ENCODE measurements at places on chromosomes 12 and 14.
A peak's percentile ranks its signal among the peaks of the same experiment; 100 is the strongest.

DNA sequence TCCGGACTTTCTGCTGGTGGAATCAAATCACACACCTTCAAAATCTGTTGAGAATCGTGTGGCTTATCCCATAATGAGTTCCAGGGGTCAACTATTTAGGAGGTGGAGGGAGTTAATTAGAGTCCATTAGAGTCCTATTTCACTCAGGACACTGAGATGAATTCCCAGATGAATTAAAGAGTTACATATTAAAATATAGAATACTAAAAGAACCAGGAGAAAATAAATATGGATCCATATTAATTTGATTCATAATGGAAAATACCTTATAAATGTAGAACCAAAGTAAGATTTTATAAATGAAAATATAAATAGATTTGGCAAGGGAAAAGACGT is 44.6 kb upstream of the C14orf132 start:
- DNase-seq: no peak

DNA sequence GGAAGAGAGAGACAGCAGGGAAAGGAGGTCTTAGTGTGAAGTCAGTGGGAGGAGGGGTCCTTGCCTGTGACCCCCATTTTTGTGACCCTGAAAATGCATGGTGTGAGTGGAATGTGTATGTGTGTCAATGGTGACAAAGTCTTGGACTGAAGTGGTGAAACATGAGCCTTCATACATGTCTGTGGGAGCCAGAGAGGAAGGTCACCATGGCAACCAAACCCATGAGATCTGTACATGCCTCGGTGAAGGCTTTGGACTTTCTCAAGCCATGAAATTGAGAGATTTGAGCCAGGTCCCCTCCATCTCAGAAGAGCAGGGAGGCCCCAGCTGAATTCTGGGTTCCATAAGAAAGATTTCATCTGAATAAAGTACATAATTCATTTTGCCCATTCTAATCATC is 108.7 kb downstream of the TTC8 start:
- DNase-seq: no peak

DNA sequence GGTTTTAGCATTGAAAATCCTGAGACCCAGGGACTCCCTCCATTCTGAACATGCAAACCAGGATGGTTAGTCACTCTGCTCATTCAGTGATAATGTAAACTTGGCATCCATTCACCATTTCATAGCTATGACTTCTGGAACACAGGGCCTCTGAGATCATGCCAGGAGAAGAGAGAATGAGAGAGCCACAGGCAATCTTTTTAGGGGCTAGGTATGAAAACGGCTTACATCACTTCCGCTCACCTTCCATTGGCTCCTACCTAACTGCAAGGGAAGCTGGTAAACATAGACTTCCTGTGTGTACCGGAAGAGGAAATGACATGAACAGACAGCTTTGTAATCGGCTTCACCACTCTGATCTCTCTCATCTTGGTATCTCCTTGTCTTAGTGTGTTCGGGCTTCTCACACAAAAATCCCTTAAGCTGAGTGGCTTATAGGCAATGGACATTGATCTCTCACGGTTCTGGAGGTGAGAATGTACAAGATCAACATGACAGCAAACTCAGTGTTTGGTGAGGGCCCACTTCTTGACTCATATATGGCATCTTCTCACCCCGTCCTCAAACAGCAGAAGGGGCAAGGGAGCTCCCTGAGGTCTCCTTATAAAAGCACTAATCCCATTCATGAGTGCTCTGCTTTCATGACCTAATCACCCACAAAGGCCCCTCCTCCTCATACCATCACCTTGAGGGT is 465.9 kb upstream of the TBX3 start:
- DNase-seq: no peak

DNA sequence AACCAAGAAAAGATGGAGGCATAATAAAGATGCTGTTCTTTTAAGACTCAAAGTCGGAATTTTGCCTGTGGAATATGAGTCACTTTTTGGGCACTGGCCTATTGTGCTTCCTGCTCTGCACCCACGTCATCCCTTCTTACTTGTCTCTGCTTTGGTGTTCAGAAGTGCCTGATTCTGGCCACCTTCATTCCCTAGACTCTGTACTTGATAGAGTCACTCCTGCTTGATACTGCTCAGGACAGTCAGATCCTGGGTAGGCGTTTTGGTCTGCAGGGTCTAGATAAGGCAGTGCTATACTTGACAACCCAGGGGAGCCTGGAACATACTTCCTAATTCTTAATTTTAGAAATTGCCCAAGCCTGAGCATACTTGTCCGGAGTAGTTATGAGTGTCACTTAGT is 1.9 kb downstream of the LRRK2 start:
- DNase-seq: no peak

GRCh38 chr14:74459976-74460375 is 33.1 kb downstream of the NPC2 start:
- DNase-seq: no peak

- DNase-seq: no peak
These were observed 4.2 kb downstream of the TMEM253 start for GRCh38 chr14:21105095-21105494.

GRCh38 chr14:79552778-79553177 is 658.5 kb downstream of the DIO2 start:
- DNase-seq: no peak

- no peak for DNase-seq
These were observed 6.2 kb upstream of the SLC15A4 start for GRCh38 chr12:128829861-128830504.

- DNase-seq: no peak
These were observed 126.1 kb downstream of the PELI2 start for GRCh38 chr14:56244138-56244789.

DNA sequence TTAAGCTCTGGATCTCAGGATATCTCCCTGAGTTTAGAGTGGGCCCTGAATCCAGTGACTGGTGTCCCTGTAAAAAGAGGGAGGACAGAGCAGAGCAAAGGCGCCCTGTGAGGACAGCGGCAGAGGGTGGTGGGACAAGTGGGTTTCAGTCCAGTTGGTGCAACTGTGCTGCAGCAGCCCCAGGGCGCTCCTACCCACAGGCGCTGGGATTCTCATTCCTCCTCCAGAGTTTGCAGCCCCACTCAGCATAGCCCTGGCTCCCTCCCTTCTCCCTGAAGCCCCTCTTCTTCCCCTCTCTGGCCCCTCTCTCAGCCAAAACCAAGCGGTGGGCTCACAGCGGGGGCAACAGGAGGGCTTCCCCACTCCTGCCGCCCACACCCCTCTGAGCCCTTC is 1.6 kb downstream of the TMEM179 start:
- DNase-seq: no peak

GRCh38 chr12:26334621-26335124 is 139.3 kb downstream of the SSPN start:
- no peak for DNase-seq

- no peak for DNase-seq
These were observed 42.3 kb upstream of the MDM1 start for GRCh38 chr12:68374307-68374982.

DNA sequence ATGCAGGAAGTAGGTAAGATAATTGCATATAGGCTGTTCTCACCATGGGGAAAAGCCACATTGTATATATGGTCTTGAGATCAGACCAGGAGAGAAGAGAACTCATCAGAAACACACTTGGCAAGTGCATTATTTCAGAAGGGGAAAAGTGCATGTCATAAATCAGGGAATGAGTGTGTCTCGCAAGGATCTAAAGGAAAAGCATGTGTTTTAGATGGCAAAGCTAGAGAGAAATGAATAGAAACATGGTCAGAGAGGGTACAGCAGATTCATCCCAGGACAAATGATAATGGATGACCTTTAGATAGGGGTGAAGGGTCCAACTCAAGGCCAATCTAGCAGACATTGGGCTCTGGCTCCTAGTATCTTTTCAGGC is 230.2 kb upstream of the NAV3 start:
- DNase-seq: no peak

GRCh38 chr14:72000907-72001306 is 68.7 kb downstream of the RGS6 start:
- DNase-seq: no peak

GRCh38 chr12:113462998-113463745 is 8.5 kb downstream of the LHX5 start:
- no peak for DNase-seq

- DNase-seq: no peak
These were observed 28.2 kb downstream of the SERPINA11 start for GRCh38 chr14:94424371-94424770.

DNA sequence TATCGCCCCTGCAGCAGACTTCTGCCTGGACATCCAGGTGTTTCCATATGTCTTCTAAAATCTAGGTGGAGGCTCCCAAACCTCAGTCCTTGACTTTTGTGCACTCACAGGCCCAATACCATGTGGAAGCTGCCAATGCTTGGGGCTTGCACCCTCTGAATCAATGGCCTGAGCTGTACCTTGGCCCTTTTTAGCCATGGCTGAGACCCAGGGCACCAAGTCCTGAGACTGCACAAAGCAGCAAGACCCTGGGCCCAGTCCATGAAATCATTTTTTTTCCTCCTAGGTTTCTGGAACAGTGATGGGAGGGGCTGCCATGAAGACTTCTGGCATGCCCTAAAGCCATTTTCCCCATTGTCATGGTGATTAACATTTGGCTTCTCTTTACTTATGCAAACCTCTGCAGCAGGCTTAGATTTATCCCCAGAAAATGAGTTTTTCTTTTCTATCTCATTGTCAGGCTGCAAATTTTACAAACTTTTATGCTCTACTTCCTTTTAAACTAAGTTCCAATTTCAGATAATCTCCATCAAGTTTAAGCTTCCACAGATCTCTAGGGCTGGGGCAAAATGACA is 1445.8 kb upstream of the FLRT2 start:
- no peak for DNase-seq

DNA sequence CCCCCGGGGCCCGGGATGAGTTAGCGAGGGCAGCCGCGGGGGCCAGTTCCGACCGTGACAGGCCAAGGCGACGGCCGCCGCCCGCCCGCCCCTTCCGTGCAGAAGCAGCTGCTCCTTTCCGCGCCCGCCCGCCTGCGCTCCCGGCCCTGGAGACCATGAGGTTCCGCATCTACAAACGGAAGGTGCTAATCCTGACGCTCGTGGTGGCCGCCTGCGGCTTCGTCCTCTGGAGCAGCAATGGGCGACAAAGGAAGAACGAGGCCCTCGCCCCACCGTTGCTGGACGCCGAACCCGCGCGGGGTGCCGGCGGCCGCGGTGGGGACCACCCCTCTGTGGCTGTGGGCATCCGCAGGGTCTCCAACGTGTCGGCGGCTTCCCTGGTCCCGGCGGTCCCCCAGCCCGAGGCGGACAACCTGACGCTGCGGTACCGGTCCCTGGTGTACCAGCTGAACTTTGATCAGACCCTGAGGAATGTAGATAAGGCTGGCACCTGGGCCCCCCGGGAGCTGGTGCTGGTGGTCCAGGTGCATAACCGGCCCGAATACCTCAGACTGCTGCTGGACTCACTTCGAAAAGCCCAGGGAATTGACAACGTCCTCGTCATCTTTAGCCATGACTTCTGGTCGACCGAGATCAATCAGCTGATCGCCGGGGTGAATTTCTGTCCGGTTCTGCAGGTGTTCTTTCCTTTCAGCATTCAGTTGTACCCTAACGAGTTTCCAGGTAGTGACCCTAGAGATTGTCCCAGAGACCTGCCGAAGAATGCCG is 699 bp downstream of the MGAT2 start:
- DNase-seq: no peak

GRCh38 chr12:120971299-120972180 is 6.8 kb upstream of the HNF1A start:
- DNase-seq: peak; percentile 78

GRCh38 chr12:52062167-52063081 is 7.4 kb upstream of the ATG101 start:
- no peak for DNase-seq

GRCh38 chr12:100141666-100141997 is 1.0 kb downstream of the BLTP3B start:
- DNase-seq: peak; percentile 53

DNA sequence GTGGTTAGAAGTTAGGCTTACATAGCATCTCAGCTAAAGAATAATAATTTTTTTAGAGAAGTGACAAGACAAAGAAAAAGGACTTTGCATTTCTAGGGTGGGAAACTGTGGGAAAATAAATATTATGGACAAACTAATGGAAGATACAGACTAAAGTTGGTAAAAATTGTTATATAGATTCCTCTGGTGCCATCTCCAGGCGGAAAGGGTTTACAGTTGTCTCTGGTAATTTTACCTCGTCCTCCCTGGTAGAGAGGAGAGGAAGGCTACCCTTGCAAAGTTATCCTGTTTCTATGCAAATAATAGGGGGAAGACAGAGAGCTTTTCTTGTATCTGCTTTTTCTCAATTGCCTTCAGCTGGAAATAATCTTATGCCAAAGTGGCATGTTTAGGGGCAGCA is 5.2 kb downstream of the OR11G2 start:
- DNase-seq: no peak

DNA sequence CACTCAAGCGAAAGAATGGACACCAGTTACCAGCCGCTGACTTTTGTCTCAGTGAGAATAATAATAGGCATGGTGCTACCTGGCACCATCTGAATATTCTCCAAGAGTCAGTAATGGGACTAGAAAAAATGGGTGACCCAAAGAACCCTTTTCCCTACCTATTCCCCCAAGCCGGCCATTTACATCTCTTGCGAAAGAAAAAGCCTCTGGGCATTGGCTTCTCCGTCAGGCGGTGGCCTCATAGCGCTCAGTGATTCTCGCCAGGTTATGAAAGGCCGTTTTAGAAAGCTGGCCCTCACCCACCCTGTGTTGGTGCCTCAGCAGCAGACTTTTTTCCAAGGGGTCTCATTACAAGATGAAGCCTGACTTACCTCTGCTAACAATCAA is 523 bp upstream of the SLC6A15 start:
- no peak for DNase-seq
